ENCODE measurements at places on chromosomes 4 and X.

DNA sequence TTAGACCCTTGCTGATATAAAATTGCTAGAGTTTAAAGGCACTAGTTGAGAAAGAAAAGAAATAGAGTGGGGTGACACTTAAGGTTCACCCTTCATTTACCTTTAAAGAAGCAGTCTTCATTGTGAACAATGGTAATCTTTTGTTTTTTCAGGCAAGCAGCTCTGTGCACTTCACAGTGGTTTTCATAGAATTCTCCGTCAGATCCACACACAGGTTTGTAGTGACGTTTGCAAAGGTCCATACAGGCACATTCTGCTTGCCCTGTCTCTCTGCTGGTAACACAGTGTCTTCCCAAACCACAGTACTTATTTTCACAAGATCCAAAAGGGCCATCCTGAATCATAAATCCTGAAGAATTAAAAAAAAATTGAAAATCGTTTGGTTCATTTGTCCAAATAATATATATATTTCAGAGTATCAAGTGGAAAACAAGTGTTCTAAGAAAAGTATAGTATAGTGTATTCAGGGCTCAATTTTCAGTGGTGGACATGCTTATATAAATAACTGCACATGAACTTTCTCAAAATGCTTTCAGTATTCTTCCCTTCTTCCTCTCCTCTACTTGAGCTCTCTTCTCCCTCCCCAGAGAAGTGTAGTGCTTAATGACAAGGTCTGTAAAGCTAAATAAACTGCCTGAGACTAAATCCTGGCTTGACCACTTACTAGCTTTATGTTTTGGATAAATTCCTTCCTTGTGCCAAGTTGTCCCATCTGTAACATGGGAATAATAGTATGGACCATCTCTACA is 243.3 kb downstream of the FSTL5 start:
- H3K36me3 ChIP-seq: no peaks in the 10 kb centered on the region
- no peaks in the 10 kb centered on the region for H3K4me1 ChIP-seq
- DNase-seq: no peak
- H3K27ac ChIP-seq: no peak overlapping the region

DNA sequence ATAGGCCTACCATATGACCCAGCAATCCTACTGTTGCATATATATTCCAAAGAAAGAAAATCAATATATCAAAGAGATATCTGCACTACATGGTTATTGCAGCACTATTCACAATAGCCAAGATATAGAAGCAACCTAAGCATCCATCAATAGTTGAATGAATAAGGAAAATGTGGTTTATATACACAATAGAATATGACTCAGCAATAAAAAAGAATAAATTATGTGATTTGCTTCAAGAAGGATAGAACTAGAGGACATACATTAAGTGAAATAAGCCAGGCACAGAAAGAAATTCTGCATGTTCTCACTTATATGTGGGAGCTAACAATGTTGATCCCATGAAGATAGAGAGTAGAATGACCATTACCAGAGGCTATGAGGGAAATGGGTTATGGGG is 13.1 kb upstream of the FHIP1A start:
- H3K4me3 ChIP-seq: no peak overlapping the region
- peaks cover 1% of the 10 kb centered on the region for H3K27me3 ChIP-seq

DNA sequence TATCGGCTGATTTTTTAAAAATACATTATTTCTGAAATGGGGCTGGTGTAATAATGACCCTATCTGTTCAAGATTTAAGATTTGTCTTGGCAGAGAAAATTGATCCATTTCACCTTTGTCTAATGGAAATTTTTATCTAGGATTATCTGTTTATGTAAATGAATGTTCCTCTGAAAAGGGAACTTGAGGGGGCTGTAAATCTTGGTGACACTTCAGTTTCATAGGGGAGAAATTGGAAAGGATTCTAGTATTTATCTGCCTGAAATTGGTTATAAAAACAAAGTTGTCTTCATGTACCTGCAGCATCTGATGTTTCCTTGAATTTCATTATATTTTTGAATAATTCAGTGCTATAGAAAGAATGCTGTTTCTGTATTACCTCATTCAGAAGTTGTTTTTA is 48.4 kb upstream of the PAQR3 start:
- no peaks in the 10 kb centered on the region for H3K36me3 ChIP-seq
- no peak overlapping the region for H3K4me3 ChIP-seq
- H3K27ac ChIP-seq: no peak overlapping the region
- peaks cover 8% of the 10 kb centered on the region for H3K27me3 ChIP-seq
- no peak for DNase-seq

DNA sequence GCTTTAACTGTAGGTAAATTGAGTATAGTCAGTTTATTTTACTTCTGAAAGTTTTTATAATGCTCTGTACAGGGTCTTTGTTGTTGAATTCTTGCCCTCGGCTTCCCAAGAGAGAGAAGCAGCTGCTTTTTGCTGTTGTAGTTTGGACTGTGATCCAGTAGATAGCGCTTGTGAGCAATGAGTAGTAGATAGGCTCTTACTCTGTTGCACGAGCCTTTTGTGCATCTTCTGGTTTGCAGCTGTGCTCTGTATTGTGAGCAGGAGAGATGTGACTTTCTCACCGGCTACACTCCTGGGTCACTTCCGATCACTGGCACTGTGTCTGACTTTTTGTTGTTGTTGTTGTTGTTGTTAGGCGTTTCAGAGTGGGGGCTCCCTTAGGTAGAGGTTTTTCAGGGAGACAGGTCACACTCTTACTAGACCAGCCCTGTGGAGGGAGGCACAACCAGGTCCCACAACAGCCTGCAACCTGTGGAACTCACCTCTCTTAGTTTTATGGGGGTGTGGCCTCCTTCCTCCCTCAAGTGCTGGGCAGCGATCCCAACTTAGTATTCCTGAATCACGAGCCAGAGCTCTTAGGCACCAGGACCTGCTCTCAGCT is 822.1 kb upstream of the GALNTL6 start:
- H3K36me3 ChIP-seq: no peaks in the 10 kb centered on the region
- no peak overlapping the region for H3K27ac ChIP-seq
- H3K27me3 ChIP-seq: no peaks in the 10 kb centered on the region
- no peaks in the 10 kb centered on the region for H3K4me1 ChIP-seq

- no peak overlapping the region for H3K4me3 ChIP-seq
- no peaks in the 10 kb centered on the region for H3K36me3 ChIP-seq
- H3K27me3 ChIP-seq: peaks cover 2% of the 10 kb centered on the region
- DNase-seq: no peak
- H3K4me1 ChIP-seq: no peaks in the 10 kb centered on the region
- H3K27ac ChIP-seq: no peak overlapping the region
These were observed 94.6 kb upstream of the INPP4B start for GRCh38 chr4:142940425-142941330.

GRCh38 chr4:73811841-73812240 is 24.6 kb upstream of the CXCL6 start:
- H3K27me3 ChIP-seq: no peaks in the 10 kb centered on the region
- H3K4me3 ChIP-seq: no peak overlapping the region
- no peak for DNase-seq
- H3K27ac ChIP-seq: no peak overlapping the region
- no peaks in the 10 kb centered on the region for H3K4me1 ChIP-seq

DNA sequence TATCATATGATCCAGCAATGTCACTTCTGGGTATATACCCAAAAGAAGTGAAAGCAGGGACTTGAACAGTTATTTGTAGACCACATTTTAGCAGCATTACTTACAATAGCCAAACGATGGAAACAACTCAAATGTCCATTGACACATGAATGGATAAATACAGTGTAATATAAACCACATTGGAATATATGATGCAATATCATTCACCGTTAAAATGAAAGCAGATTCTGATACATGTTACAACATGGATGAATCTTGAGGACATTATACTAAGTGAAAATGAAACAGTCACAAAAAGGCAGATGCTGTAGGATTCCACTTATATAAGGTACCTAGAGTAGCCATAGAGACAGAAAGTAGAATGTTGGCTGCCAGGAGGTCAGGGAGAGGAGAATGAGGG is 130.5 kb upstream of the SMAD1 start:
- H3K4me1 ChIP-seq: no peaks in the 10 kb centered on the region
- H3K4me3 ChIP-seq: no peak overlapping the region
- H3K27ac ChIP-seq: no peak overlapping the region
- H3K36me3 ChIP-seq: no peaks in the 10 kb centered on the region
- no peak for DNase-seq
- peaks cover 10% of the 10 kb centered on the region for H3K27me3 ChIP-seq

GRCh38 chrX:137847376-137847775 is 281.4 kb downstream of the ZIC3 start:
- H3K27ac ChIP-seq: no peak overlapping the region
- no peak for DNase-seq
- H3K4me3 ChIP-seq: no peak overlapping the region
- no peaks in the 10 kb centered on the region for H3K27me3 ChIP-seq
